MV-4-11 (cell line): ENCODE measurements at places on chromosomes 1 and 21.

DNA sequence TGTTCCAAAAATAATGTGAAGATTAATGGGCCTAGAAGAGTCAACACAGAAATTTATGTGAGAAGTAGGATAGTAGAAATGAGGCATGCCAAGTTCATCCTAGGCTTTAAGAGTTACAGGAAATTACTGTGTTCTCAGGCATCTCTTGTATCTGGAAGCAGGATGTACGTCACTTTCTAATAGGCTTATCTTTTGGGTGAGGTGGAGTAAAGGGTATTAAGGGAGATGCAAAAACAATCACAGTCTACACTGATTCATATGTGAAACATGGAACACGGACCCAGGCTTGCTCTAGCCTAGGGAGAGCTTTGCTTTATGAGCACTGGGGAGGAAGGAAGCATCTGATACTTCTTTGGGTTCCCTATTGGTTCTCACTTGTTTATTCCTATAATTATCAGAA lies 84.5 kb upstream of the RGS4 start:
- no peak for DNase-seq

DNA sequence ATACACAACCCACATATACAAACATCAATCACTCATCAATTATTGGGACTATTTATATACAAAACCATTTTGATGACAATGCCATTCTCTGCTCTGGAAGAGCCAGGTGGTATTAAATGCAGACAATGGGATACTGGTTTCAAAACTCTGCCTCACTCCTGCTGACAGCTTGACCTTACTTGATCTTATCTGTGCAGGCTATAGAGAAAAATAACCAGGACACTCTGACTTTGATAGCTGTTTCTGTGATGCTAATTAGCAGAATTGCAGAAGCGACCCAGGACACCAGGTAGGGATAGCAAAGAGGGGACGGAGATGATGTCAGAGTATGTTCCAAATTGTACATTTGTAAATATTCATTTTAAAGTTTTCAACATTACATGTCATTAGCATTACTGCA lies 89.5 kb downstream of the OLFM3 start:
- DNase-seq, result no peak

- no peak for DNase-seq
These were observed 146.0 kb upstream of the IVNS1ABP start for GRCh38 chr1:185463011-185463410.

- no peak for DNase-seq
These were observed 154.8 kb downstream of the C1orf21 start for GRCh38 chr1:184541537-184542152.

DNA sequence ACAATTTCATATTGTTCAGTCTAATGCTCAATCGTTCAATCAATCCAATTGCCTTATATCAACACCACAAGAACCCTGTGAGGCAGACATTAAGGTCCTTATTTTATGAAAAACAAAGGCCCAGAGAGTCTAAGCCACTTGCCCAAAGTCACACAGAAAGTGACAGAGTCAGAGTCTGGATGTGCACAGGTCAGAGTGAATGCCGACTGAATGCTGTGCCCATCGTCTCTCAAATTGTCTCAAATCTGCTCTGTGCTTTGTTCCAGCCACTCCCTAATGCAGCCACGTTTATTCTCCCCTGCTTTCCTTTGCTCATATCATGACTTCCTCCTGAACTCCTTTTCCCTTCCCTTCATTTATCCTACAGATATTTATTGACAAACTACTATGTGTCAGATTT lies 558.3 kb downstream of the MATN1 start:
- no peak for DNase-seq
